RCC 7860 (cell line): ENCODE measurements at places on chromosomes 2 and 18.
A peak's percentile ranks its signal among the peaks of the same experiment; 100 is the strongest.

DNA sequence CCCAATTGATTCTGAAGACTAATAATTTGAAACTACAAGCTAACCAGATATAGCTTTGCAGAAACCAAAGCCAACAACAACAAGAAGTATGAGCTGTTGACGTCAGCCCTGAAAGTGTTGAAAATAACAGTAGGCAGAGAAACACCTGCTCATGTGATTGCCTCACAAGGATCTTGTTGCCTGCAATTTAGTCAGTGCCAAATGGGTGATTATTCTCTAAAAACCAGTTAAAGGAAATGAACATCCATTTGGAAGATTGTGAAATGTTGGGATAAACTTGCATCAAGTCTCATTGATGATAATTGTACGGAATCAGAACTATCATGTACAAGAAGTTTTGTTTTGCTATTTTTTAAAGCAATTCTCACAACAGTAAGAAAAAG, 2.8 kb downstream of the CYTIP start:
- DNase-seq, result no peak

- no peak for DNase-seq
Measured at GRCh38 chr2:234448506-234449184, 48.2 kb downstream of the ARL4C start.

- DNase-seq, result no peak
Measured at GRCh38 chr2:205715831-205716525, 33.7 kb downstream of the NRP2 start.

DNA sequence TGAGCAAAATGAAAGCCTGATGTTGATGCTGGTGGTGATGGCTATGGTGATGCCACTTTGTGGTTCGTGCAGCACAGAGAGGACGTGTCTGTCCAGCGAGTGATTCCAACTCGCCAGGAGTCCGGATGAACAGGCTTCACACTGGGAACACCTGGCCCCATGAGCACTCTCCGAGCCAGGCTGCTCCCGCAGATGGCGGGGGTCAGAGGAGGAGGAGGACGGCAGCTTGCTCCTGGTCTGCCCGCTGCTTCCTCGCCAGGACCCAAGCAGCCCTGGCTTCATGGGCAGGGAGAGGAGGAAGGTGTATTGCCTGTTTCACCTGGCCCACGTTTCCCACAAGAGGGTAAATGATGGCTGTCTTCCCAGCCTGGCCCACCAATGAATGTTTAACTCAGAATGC, 121.6 kb downstream of the MTCL1 start:
- no peak for DNase-seq

DNA sequence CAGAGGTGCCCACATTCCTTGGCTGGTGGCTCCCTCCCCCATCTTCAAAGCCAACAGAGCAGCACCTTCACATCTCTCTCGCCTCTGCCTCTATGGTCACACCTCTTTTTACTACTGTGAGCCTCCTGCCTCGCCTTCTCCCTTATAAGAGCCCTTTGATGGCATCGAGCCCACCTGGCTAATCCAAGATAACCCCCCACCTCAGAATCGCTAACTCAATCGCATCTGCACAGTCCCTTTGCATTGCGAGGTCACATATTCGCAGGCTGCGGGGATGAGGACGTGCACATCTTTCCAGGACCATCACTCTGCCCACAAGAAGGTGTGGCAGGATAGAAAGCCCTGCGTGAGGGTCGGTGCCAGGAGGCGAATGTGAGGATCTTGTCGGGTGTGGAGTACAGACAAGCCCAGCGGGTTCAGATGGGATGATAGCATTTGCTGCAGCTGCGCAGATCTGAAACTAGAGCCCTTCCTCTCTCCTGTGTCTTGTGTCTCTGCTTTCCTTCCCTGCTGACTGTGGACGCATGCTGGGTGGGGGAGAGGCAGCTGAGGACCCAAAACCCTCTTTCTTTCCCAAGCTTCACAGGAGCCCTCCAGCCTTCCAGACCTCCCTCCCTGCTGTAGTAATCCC, 148.3 kb upstream of the HDAC4 start:
- DNase-seq, result no peak

GRCh38 chr18:78006006-78006773, 756.5 kb downstream of the GALR1 start:
- DNase-seq, result no peak

DNA sequence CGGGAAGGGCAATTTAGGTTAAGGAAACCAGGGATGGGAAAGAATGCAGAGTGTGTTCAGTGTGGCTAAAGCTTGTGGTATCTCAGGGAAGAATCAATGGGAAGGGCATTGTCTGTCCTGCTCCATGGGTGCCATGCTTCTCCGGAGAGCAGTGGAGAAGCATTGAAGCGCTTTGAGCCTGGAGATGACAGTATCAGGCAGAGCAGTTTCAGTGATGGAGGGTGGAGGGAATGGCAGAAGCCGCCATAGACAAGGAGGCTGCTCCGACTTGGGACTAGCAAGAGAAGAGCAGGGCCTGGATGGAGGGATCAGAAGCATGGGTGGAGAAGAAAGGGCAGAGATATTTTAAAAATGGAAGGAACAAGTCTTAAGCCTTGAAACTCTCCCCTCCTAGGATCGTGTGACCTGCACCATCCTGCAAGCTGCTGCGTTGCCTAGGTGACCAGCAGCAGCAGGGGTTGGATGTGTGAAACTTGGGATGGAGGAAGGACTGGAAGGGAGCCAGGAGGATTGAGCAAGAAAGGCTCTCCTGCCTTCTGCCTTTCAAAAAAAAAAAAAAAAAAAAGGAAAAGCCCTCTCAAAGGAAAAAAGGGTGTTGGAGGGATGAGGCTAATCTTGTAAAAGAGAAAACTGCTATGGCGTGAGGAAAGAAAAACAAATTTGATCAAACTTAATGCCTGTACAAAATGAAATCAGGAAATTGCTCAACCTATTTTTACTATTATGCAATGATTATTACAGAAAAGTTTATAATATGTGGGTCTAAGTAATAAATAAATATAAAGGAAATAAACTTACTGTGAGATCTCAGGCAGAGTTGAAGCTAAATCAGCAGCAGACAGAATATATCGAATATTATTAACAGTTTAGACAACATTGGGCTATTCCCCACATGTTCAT, 493.8 kb upstream of the NRP2 start:
- no peak for DNase-seq

DNA sequence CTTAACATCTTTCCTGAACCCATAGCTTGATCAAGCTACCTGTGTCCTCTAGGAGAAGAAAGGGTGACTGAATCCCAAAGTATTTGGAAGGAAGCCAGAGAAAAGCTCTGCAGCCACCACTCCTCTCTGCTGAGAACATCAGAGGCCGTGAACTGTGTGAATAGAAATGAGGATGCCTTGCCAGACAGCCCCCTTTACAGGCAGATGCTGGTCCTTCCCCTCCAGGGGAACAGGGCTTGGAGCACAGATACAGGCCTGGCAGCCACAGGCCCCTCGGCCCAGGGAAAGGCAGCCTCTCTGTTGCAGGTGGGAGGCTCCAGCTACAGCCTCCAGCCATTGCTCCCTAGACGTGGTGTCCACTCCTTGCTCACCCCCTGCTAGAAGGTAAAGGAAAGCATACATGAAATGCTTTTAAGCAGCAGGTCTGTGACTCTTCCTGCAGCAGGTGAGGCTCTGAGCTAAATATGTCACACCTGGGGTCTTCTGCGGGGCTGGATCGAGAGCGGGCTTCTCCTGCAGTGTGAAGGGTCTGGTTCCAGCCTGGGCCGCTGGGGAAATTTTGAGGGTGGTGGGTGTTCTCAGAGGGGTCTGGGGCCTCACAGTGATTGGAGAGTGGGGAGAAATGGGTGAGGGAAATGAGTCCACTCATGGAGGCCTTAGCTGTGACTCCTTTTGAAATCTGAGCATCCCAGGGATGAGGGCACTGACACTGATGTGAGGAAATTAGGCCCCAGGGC, 234.0 kb downstream of the KLHL29 start:
- DNase-seq, result no peak

DNA sequence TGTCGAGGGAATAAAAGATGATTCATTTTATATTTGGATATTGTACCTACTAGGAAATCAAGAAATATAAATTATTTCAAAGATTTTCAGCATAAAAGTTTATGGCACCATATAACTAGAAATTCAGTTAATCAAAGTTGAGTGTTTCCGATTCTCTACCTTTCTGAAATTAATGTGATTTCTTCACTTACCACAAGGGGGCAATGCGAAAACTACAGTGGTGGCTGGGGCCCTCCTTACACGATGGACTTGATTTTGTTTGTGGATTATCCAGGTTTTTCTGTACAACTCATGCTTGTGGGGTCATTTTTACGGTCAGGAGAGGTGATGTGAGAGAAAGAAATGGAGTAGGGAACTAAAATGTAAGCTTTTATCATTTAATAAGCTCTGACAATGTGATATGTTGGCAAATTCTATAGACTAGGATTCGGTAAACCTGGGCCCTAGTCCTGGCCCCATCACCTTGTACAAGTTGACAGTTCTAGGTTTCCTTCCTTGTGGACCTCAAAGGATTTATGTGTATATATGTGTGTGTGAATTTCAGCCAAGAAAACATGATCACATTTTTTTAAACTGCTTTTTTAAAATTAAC, 47.6 kb downstream of the G6PC2 start:
- DNase-seq, result peak; percentile 13

DNA sequence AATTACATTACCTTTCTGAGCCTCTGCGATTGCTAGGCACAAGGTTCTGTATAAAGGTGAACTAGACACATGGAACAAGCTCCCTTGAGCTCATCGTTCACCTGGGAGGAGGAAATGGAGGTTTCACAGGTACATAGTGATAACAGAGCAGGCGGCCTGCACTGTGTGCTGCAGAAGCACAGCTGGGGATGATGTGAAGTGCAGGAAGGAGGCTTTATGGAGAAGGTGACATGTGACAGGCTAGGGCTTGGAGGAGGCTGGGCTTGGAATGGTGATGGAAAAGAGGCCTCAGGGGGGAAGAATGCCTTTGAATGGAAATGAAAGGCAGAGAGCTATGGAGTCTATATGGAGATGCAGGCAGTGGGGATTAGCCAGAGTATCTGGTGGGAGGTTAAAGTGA, 22.9 kb downstream of the MARCHF4 start:
- DNase-seq, result no peak

- DNase-seq, result no peak
Measured at GRCh38 chr2:45316576-45317338, 294.3 kb downstream of the SRBD1 start.
